NCI-H2081 treated with DMSO at 0.1 percent for 48 hours (cell line): ENCODE measurements at places on chromosomes 12 and 14.

DNA sequence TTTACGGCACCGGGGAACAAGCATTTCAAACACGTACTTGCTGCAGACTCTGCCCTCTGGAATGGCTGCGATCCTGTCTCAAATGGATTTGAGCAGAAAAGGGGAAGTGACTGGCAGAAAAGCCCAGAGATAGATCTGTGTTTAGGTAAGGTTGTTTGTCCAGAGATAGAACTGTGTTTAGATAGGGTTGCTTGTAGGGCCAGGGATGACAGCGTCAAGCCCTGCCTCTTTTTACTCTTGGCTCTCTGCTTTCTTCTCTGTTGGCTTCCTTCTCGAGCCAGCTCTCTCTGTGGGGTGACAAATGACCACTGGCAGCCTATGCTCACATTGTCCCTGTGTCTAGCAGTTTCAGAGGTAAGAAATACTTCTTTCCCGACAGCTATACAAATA is 11.4 kb downstream of the DGLUCY start:
- DNase-seq: no peak

- no peak for DNase-seq
These were observed 2.5 kb downstream of the KDM5A start for GRCh38 chr12:386651-387050.

- no peak for DNase-seq
These were observed 148.7 kb downstream of the ETV6 start for GRCh38 chr12:11798006-11798708.

- no peak for DNase-seq
These were observed 135.0 kb downstream of the FBXL14 start for GRCh38 chr12:1459339-1459738.

DNA sequence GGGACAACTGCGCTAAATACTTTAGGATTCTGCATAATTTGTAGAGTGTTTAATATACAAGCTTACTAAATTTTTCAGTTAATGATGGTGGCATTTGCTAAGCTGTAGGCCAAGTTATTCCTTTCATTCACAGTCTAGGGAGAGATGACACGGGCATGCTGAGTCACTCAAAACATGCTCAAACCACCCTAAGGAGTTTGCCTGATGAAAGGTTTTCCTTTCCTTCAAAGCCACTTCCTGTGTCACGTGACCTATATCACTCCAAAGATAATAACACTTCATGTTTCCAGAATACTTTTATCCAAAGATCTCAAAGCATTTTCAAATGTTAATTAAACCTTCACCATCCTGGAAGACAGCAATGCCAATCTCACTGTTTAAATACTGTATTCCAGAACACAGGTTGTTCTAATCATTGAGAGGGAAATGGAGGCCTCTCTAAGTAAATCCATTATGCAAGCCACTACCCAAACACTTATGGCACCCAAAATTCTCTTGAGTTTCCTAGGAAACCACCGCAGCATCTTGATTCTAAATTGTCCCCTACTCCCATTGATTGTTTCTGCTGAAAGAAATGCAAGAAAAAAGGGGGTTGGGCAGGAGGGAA is 207.0 kb upstream of the CDKN3 start:
- DNase-seq: no peak

DNA sequence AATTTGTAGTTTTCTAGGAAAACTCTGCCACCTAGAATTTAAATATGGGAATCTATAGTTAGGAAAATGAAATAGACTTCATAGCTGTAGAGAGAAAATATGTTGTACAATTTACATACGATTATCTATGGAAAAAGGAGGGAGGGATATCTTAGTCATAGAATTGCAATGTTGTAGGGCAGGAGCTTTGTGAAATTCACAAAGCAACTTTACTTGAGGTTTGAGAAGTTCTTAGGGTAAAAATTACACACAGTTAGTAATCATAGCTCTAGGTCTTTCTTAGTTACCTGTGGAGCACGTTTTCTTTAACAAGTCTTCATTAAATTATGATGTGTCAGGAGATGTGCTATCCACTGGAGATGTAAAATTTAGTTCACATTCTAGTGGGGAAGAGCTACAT is 61.4 kb upstream of the DBX2 start:
- DNase-seq: no peak

DNA sequence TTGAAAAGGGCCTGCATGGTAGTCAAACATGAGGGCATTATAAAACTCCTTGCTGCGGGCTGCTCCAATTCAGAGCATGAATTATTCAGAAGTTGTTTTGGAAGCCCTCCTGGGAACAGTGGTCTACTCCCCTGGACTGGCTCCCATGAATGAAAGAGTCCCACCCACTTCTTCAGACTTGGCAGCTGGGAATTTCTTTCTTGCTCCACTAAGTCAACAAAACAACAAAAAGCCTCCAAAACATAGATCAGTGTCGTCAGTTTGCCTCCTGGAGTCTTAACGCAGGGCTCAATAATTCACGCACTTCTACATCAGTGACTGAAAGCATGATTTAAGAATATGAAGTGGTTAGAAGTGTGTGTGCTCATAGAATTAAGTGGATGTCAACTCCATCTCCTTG is 37.9 kb downstream of the AKAP6 start:
- no peak for DNase-seq

- no peak for DNase-seq
These were observed 2.6 kb downstream of the PLA2G1B start for GRCh38 chr12:120324841-120325417.

DNA sequence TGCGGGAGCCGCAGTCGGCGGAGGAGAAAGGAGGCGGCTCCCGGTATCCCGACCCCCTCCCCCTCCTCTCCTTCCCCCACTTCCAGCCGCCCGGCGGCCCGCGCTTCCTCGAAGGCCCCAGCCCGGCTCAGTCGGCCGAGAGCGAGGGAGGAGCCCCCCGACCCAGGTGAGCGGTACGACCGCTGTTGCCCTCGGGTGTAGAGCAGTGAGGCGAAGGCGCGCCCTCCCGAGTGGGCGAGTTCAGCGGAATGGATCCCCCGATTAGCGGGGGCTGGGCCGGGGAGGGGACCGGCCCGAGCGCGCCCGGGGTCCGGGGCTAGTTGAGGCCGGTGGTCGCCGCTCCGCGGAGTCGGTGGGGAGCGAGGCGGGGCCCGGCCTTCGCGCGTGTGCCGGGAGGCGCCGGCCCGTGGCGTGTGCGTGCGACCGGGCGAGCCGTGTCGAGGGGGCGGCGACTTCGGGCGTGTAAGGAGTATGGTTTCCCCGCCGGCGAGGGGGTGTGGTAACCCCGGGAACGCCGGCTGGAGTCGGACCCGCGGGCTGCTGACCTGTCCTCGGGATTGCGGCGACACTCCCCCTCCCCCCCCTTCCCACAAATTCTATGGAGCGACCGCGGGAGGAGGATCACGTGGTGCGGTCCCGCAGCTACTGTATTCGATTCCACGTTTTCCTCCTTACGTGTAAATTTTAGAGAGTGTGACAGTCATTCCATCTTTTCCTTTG is 501 bp downstream of the RIMKLB start:
- no peak for DNase-seq

GRCh38 chr14:60195179-60195810 is 30.1 kb upstream of the DHRS7 start:
- DNase-seq: no peak

- no peak for DNase-seq
These were observed 9.7 kb upstream of the KRT6B start for GRCh38 chr12:52461693-52462092.

- DNase-seq: no peak
These were observed 198.0 kb upstream of the EEA1 start for GRCh38 chr12:93127107-93127560.

GRCh38 chr12:57940915-57941164 is 527 bp upstream of the ATP23 start:
- DNase-seq: no peak

DNA sequence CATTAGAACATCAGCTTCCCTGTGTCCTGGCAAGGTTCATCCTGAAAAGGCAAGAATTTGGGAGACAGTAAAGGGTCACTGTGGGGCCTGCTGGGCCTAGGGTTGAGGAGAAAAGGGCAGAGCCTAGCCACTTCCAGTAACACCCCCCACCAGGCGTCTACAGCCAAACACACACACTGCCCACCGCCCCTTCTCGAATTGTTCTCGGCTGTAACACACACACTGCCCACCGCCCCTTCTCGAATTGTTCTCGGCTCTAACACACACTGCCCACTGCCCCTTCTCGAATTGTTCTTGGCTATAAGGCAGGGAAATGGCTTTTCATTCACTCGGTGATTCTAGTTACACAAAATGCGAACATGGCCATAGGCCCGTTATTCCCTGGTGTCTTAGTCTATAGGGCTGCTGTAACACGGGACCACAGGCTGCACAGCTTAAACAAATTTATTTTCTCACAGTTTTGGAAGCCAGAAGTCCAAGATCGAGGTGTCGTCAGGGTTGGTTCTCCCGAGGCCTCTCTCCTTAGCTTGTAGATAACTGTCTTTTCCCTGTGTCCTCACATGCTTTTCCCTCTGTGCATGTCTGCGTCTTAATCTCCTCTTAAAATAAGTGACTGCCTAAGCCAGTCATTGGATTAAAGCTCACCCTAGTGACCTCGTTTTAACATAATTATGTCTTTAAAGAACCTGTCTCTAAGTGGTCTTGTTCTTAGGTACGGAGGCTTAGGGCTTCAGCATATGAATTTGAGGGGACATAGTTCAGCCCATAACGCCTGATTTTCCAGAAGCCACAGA is 171.0 kb downstream of the ADGRD1 start:
- no peak for DNase-seq

- DNase-seq: no peak
These were observed 87.1 kb downstream of the VEZT start for GRCh38 chr12:95304673-95305198.

DNA sequence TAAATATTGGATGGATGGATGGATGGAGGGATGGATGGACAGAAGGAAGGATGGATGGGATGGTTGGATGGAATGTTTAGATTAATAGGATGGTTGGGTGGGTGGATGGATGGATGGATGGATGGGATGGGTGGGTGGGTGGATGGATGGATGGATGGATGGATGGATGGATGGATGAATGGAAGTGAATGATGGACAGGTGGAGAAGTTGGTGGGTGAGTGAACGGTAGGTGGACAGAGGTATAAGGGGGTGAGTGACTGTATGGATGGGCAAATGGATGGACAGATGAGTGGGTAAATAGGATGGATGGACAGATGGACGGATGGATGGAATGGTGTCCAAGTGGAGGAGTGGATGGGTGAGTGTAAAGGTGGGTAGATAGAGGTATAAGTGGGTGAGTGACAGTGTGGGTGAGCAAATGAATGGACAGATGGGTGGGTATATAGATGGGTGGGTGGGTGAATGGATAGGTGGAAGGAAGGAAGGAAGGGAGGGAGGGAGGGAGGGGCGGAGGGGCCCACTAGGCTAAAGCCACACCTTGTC is 41.9 kb downstream of the HRK start:
- no peak for DNase-seq

GRCh38 chr14:99604766-99605298 is 825 bp upstream of the CCDC85C start:
- no peak for DNase-seq

- no peak for DNase-seq
These were observed 134.8 kb downstream of the CCDC59 start for GRCh38 chr12:82223426-82223825.

DNA sequence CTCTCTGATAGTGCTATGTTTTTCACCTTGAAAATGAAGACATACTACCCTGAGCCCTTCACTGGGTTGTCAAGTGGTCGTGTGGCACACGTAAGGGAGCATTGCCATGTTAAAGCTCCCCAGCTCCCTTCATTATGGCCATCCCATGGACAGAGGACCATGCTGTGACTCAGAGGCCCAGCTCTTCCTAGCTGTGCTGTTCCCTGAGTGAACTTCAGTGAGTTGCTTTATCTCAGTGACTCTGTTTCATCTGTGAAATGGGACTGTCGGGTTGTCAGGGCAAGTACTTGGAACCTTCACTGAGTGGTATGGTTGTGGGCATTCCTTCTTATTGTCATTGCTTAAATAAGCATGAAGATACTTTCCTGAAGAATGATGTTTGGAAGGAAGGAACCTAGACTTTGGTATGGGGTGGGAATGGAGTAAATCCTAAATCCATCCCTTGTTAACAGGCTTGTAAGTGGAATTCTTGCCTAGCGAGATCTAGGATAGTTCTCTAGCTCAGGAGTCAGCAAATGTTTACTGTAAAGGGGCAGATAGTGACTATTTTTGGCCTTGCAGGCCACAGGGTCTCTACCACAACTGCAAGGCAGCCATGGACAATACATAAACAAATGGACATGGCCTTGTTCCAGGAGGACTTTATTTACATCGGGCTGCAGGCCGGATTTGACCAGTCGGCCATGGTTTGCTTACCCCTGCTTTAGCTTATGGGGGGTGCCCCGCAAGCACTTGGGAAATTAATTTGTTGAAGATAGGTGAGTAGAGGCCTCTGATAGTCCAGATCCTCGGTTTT is 283.5 kb downstream of the ZFP36L1 start:
- no peak for DNase-seq

DNA sequence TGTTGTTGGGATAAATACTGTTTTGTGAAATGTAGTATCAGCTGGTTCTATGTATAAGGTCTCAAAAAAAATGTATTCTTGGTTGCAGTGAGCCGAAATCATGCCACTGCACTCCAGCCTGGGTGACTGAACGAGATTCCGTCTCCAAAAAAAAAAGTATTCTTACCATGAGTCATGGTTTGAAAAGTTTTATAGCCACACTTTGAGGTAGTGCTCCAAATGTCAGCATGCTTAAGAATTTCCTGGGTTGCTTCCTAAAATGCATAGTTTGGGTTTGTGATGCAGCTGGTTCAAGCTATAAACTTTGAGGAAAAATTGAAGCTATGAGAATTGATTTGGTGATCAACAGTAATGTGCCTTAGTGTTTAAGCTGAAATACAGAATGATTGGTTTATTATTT is 48.0 kb downstream of the ETNK1 start:
- DNase-seq: no peak

- DNase-seq: no peak
These were observed 27.6 kb downstream of the EML5 start for GRCh38 chr14:88765130-88765529.

GRCh38 chr12:68113644-68114043 is 45.9 kb downstream of the IFNG start:
- DNase-seq: no peak
